ENCODE measurements at places on chromosomes 5 and 9.

DNA sequence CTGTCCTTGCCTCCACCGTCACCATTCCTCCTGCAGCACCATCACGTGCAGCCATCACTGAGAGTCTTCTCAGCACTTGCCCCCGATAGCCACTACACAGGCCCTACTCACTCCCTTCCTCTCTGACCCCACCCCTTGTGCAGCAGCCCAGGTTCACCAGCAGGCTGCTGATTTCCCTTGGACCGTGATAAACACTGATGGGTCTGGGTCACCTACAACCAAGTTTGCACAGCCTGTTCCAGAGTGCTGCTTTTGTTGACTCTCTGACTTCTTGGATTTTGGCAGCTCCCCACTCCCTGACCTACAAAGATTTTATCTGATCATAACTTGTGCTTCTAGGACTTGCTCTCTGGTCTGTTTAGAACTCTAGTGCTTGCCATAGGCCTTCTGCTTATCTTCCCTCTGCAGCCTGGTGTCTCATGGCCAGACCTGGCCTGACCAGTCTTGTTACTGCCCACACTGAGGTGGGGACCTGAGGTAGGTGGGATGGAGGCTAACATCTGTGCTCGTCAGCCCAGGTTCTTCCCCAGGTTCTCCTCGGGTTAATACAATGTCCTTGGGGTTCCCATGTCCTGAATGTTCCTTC, 109.3 kb downstream of the TARS1 start:
- DNase-seq, result no peak

DNA sequence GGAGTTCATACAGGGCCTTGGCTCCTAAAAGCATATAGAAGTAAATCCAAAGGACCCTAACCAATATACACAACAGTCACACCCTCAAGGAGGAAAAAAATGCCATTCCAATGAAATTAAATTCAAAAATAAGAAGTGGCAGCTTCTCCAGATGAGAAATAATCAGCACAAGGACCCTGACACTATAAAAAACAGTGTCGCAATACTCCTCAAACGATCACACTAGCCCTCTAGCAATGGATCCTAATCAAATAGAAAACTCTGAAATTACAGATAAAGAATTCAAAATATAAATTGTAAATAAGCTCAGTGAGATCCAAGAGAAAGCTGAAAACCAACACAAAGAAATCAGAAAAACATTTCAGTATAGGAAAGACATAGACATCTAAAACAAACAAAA, 33.5 kb upstream of the HTR4 start:
- no peak for DNase-seq

DNA sequence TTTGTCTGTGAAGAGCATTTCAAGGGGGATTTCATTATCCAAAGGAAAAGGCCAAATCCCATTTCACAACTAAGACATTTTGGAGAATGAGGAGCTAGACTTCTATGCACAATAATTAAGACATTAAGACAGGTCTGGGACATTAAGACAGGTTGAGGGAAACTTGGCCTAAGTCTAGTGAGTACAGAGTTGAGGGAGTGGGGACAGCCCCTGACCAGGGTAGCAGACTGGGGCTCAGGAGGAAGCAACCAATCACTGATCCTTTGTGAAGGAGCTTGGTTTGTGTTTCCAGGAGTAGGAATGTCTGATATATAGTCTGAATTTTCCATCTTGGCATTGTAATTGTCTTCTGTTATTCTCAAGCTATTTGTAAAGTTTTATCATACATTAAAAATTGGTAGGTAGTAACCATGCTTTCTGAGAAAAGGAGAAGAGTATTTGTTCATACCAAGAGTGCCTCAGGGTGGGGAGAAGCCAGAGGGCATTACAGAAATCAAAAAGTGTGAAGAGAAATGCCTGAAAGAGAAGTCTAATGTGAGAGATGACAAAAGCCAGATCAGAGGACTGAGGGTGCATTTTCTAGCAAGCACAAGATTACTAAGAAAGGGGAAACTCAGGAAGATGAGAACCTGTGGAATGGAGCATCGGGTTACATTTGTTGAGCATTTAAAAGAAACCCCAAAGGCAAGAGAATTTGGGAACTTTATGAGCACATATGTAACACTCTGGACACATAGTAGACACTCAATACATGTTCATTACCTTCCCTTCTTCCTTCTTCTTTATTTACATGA, 189.3 kb upstream of the PIK3R1 start:
- DNase-seq, result no peak

- DNase-seq, result no peak
These were observed 384.4 kb downstream of the MTRR start for GRCh38 chr5:8253376-8253775.

GRCh38 chr5:472076-472655, 29.2 kb downstream of the EXOC3 start:
- DNase-seq, result no peak

- DNase-seq, result no peak
These were observed 74.3 kb upstream of the GGTA1 start for GRCh38 chr9:121573717-121574485.
